Dermis blood vessel endothelial cell (primary cell): ENCODE measurements at places on chromosomes 2 and 18.

DNA sequence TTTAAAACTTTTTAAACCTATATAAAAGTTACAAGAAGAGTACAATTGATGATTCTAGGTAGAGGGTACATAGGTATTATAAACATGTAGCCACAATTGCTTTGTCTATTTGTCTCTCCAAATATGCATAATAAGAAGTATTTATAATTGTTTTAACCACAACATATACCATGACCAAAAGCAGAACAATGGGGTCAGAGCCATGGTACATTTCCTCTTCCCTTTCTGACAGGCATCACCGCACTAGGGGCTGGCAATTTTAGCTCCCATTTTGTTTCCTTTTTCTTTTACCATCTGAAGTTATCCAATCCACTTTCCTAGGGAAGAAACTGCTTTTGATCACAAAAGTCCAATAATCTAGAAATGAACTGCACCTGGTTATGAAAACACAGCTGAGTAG, 49.3 kb downstream of the TMX3 start:
- peak; percentile 5 for DNase-seq

GRCh38 chr2:136319237-136319636, 201.3 kb upstream of the CXCR4 start:
- no peak for DNase-seq

DNA sequence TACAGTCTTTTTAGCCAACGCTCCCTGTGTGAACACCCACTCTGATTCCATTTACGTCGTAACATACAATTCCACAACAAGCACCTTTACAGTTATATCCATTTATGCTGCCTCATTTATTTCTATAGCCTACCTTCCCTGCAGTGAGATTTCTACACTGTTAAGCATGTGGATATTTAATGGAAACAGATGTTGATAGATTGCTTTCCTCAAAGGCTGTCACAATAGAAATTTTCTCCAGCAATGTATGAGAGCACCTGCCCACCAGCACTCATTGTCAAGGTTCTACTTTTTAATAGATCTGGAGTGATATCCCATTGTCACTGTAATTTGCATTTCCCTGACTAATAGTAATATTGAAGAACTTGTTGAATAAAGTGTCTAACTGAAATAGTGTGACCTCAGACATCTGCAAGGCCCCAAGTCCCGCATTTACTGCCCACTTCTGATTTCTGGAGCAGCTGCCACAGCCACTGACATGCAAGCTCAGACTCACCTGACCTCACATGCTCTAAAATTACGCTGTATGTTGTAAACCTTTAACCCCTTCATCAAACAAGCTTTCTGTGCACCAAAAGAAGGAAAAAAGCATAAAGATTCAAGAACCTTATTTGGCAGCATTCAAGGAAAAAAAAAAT, 295.1 kb downstream of the CNTNAP5 start:
- no peak for DNase-seq

GRCh38 chr2:795531-796041, 118.4 kb upstream of the TMEM18 start:
- DNase-seq = no peak

DNA sequence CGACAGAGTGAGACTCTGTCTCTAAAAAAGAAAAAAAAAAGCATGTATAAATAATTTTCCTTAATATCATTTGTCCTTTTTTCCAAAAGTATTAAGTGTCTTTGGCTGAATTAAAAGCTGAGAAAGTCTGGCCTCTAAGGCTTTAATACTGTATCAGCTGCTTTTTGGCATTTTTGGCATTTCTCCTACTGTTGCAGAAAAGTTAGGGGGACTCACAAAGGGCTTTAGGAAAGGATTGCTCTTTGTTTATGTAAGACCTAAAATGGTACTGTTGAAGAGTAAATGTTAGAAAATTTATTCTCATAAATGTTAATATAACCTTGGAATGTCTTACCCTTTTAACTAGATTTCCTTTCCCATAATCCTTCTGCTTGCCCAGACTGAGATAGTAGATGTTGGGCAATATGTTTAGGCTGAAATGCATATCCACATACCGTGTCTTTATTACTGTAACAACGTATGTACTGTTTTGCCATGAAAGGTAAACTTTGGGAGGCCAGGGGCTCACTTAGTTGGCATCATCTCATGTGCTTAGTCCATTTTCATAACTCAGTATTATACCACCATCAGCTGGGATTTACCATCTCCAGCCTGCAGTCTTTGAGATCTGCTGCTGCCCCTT, 18.0 kb upstream of the STON1 start:
- DNase-seq = no peak

DNA sequence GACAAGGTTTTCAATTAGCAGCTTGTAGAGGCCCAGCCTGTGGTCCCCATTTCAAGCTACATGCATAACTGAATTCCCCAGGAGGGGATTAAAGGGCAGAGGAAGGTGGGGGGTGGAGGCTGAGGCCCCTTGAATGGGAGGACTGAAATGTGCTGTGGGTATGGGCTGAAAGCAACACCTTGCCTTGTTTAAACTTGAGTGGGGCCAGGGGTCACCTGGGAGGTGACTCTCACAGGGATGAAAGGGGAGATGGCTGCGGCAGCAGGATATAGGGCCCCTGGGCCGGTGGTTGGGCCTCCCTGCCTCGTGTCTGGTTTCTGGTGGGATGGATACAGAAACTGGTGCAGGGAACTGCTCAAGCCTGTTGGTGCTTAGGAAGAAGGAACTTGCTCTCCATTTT, 225.9 kb upstream of the SPRED2 start:
- DNase-seq = no peak

- DNase-seq = no peak
Observed at GRCh38 chr18:45663403-45664045, 48.2 kb downstream of the SLC14A2 start.

GRCh38 chr2:71453404-71454220, at the start of gene DYSF:
Gene DYSF (plus strand): TSS chr2:71453561.
- DNase-seq = peak; percentile 59

GRCh38 chr2:32976409-32977063, 29.8 kb downstream of the LTBP1 start:
- DNase-seq = no peak

GRCh38 chr18:1875219-1875618, 696.1 kb downstream of the METTL4 start:
- DNase-seq = no peak

DNA sequence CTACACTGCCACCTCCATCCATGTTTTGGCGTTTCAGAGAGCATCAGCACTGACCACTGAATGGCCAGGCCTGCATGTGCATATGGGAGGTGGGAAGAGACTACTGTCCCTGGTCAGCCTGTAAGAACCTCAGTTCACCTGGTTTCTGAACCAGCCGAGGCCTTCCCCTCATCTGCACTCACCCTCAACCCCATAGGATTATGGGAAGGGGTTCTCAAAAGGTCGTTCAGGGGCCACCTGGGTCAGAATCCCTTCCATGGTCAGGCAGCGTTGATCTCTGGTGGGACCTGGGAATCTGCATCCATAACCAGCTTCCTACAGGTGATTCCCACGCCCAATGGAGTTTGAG, 36.7 kb downstream of the TET3 start:
- no peak for DNase-seq

GRCh38 chr2:162317861-162318327, 590 bp downstream of the IFIH1 start:
- peak; percentile 47 for DNase-seq

DNA sequence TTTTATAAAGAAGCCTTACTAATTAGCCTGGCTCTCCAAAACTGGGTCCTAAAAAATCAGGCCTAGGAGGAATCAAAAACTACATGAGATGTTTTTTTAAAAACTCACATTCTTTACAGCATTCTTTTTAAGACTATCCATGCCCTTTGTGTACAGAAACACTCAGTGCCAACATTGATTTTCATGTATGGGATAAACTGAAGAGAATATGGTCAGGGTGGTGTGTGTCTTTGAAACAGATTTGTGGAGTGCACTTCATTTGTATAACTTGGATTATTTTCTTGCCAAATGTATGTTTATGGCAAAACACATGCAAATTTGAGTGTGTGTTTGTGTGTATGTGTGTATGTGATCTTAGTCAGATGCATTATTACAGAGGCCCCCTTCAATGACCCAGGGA, 283.6 kb upstream of the ATP5MC3 start:
- no peak for DNase-seq

DNA sequence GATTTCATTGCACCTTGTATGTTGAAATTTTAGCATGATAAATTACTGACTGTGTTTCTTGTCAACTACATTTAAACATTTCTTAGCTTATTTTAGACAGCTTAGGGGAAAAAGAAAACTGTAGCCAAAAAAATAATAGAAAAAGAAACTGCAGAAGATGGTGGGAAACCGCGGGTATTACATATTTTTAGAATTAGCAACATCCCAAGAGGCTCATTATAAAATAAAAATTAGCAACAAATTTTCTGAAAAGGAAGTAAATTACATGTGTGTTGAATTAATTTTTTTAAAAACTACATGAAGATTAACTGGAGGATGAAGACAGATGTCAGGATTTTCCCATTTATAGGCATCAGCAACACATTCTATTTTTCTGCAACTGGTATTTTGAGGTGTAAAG, 4.3 kb downstream of the PELI1 start:
- DNase-seq = no peak

- DNase-seq = peak; percentile 43
Observed at GRCh38 chr2:12587729-12588522, 128.8 kb upstream of the TRIB2 start.

GRCh38 chr2:230347659-230348305, 20.8 kb downstream of the SP140L start:
- DNase-seq = peak; percentile 39

DNA sequence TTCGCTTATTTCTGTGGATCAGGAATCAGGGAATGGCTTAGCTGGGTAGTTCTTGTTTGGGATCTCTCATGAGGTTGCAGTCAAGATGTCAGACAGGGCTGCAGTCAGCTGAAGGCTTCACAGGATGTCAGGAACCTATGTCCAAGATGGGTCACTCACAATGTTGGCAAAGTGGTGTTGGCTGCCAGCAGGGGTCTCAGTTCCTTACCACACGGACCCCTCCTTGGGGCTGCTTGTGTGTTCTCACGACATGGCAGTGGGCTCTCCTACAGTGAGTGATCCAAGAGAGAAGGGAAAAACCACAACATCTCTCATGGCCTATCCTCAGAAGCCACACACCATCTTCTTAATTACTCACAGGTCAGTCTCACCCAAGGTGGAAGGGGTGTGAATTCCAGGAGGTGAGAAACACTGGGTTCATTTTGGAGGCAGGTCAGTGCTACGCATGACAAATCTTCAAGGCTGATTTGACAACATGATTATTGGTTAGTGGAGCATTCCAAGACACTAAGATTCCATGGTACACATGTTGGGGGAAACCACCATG, 1.3 kb upstream of the ANTXR1 start:
- peak; percentile 5 for DNase-seq

- no peak for DNase-seq
Observed at GRCh38 chr18:68739462-68739861, 24.6 kb upstream of the TMX3 start.

DNA sequence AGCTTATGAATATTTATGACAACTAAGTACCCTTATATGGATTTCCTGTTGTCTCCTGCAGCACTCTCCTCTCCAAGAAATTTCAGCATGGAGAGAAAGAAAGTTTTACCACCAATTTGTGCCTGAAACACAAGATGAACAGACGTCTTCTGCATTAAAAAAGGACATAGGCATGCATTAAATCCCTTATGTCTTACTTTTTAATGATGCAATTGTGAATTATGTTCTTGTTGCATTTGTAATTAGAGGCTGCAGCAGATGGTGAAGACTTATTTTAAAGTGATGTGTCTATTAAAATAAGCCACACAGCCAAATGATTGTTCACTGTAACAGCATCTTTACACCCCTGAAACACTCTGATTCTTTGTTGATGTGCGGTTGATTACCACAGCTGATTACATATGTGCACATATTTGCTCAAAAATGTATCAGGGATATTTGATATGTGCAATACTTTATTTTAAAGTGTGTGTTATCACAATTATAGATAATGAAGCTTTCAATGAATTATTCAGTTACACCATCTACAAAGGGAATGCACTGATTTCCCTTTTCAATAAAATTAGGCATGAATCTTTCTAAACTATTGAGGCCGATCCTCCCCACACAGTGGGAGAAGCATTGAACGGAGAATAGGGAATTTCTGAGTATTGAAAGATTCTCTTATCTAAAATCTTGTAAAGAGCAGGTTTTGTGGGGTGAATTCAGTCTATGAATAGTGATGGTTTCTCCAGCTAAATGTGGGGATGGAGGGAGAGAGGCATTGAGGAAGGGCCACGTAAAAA, 585.1 kb downstream of the SLC4A3 start:
- no peak for DNase-seq

- no peak for DNase-seq
Observed at GRCh38 chr2:148739454-148740105, 95.0 kb downstream of the EPC2 start.

GRCh38 chr2:67812682-67813081, 250.1 kb downstream of the C1D start:
- no peak for DNase-seq

DNA sequence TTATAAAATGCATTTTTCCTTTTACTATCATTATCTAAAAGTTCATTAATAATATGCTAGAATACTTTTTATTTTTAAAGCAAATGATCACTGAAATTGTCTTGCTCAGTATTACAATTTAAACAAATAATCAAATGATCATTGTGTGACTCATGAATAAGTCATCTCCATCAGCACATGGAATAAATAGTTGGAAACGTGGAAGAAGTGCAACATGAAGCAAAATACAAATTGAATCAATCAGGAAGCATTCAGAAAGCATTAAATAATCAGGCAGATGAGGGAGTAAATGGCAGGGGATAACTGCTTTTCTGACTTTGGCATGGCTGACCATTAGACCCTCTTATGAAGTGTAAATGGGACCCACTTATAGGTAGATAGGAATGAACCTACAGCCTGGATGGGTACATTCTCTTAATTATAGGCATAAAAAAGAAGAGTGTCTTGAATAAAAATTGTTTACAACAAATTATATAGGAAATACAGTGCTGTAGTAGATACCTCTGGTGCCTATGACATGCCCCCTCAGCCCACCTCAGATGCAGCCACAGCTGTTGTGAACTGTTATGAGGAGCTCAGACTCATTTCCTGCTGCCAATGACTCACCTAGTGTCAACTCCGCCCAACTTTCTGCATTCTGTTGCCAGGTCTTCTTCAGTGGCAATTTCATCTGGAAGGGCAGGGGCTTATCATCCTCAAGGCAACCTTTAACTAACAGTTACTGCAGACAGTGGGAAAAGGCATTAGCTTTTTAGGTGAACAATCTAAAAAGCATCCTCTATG, 936.0 kb downstream of the TRIB2 start:
- peak; percentile 83 for DNase-seq

DNA sequence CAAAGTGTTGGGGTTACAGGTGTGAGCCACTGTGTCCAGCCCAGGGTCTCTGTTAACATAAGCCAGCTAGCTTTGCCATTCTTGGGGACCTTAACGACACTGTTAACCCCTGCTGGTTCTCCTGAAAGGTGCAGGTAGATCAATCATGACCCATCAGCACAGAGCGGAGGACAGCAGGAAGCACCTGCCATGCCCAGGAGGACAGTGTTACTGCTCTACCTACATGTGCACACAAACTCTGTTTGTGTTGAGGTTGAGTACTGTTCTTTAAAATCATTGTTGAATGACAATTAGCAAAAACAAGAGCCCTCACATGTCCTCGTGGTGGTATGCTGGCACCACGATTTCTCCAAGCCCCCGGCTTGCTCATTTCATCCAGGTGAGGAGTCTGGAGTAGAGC, 120.9 kb downstream of the FAM210A start:
- no peak for DNase-seq
